Activated CD4-positive, alpha-beta T cell treated with anti-CD3 and anti-CD28 coated beads for 48 hours (primary cell): ENCODE measurements at places on chromosomes 3 and 15.

- DNase-seq: peak; percentile 81
These were observed 74.3 kb downstream of the LARS2 start for GRCh38 chr3:45462522-45463265.

- no peak for DNase-seq
These were observed 52.1 kb upstream of the TAMM41 start for GRCh38 chr3:11898611-11899325.

DNA sequence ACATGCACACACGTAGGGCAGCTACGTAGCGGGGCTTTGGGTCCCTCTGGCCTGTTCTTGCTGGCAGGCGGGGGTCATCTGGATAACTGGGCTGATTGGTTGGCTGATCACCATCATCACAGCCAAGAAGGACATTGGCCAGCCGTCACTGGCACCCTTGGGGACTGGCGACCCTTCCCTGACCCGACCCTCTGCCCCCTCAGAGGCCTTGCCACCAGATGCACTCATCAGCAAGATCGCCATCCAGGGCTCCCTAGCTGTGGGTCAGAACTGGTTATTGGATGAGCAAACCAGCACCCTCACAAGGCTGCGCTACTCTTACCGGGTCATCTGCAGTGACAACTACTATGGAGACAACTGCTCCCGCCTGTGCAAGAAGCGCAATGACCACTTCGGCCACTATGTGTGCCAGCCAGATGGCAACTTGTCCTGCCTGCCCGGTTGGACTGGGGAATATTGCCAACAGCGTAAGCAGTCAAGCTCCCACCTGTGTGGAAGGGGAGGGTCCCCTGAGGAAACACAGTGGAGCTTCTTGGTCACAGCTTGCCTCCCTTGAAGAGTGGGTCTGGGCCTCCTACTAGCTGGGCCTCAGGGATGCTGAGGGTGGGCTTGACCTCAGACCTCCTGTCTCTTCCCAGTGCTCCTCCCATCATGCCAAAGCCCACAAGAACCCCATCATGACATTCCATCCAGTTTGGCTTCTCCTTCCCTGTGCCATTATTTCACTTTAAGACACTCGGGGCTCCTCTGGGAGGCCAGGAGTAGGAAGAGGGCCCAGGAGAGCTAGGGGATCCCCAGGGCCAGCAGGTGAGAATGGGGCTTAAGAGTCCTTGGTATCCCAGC lies 2.4 kb downstream of the DLL4 start:
- DNase-seq: no peak

- DNase-seq: no peak
These were observed 417.6 kb downstream of the TIGIT start for GRCh38 chr3:114711321-114711886.

DNA sequence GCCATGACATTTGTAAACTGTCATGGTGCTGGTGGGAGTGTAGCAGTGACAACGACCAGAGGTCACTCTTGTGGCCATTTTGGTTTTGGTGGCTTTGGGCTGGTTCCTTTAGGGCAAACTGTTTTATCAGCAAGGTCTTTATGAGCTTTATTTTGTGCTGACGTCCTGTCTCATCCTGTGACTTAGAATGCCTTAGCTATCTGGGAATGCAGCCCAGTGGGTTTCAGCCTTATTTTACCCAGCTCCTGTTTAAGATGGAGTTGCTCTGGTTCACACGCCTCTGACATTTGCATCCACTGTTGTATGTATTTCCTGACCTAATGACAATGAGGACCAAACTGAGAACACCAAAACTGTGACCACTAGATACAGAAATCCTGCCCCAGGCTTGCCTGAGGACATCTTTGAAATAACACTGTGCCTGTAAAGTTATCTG lies 37.6 kb downstream of the RAB8B start:
- no peak for DNase-seq

DNA sequence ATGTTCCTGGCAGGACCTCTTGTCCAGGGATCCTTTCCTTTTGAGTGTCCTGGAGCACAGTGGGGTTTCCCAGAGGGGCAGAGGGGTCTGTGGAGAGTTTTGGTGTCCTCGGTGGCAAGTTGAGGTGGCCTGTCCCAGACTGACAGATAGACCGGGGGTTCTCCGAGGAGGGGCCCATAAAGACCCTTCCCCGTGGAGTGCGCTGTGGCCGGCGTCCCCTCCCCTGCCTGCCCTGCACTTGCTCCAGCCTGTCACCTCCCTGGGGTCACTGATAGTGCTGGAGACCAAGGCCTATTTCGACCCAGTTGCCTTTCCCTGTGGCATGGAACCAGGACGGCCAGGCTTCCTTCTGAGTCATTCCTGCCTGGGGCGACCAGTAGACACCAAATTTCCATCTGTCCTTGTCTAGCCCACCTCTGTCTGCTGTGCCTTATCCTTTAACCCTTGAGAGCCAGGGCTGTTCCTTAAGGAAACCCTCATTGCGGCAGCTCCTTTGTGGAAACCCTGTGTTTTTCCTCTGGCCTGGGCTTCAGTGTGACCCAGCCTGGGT lies 2.9 kb downstream of the MUC4 start:
- DNase-seq: no peak

GRCh38 chr3:67657192-67657591 lies 2.8 kb upstream of the SUCLG2 start:
- no peak for DNase-seq

DNA sequence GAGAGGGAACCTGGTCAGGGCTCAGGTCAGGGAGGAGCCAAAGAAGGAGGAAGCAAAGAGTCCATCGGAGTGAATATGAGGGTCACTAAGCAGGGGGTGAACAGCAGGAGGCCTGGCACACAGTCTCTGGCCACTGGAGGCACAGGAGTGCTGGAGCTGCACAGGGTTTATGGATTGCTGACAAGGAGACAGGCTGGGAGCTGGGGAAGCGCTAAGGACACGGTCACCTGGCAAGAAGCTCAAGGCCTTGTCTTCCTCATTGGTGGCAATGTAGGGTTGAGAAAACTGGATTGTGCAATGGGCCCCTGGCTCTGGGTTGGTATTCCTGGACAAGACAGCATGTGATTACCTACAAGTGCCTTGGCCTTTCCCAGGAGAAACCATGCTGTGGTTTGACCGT lies 5.8 kb upstream of the CAMP start:
- no peak for DNase-seq

DNA sequence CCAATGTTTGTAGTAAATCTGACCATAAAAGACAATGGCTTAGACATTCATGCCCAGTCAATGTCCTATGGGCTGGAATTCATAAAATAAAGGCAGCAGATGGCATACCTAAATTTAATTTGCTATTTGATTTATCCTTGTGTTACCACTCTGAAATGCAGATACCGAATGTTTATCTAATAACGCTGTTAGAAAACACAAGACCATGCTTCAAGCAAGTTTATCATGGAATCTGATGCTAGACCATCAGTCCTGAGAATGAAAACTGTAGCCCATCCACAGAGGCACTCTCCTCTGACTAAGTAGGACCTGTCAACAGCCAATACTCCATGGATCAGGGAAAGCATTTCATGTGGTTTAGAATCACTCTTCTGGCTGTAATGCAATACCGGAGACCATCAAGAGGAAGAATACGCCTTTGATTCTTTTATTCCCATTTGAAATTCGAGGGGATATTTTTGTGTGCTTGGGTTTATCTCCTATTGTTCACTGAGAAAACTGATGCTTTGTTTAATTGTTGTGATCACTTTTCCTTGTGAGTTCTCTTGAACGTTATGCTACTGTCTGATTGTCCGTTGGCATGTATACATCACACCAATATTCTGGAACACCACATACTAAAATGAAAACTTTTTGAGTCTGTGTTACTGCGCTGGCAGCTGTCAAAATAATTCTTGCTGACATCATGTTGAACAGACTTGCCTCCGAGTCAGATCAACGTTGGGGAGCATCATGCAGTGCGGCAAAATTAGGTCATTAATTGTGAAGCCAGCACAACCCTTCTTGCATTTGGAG lies 12.1 kb upstream of the CPB1 start:
- DNase-seq: no peak

GRCh38 chr3:29764603-29765254 lies 483.9 kb downstream of the RBMS3 start:
- DNase-seq: no peak

DNA sequence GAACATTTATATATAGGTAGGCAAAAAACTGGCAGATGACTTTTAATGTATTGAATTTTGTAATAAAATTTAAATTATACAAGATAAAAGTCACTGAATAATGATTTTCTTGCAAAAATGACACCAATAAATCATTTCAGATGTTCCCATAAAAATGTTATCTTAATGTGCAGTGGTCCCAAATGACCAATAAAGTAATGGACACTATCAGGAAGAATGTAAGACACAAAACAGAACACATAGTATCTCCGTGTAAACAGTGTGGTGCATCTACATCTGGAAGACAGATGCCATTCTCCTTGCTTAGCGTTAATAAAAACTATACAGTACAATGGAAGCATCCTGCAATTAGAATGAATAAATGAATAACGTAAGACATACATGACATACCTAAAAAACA lies 41.5 kb downstream of the FGF7 start:
- DNase-seq: no peak

DNA sequence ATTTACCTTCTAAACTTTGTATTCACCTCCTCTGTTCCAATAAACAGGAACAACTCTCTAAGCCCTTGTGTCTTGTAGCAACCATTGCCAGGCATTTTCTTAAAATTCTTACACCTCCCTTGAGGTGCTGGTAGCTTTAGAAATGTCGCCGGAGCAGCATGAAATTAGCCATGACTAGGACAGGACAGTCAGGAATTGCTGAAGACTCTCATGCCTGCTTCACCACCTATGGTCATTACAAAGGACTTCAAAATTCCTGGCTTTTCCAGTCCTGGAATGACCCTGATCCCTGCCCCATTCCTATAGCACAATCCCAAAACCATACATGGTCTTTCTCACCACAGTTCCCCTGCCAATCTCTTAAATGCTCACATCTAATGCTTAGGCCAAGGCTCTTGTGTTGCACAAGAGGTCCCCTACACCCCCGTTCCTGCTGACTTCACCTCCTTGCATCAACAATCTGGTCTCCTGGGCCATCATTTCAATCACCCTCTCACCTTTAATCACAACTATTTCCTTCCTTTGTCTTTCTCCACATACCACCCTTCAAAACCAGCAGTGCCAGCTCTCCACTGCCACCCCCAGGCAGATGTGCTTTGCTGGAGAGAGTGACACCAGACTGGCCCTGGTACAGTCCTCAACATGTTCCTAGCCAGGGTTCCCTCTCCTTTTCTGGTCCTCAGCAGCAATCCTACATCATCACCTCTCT lies 113.2 kb upstream of the TJP1 start:
- no peak for DNase-seq
